Panc1 (cell line): ENCODE measurements at places on chromosomes 4 and X.

GRCh38 chr4:155696226-155696625, 29.6 kb downstream of the GUCY1A1 start:
- no peak for DNase-seq

DNA sequence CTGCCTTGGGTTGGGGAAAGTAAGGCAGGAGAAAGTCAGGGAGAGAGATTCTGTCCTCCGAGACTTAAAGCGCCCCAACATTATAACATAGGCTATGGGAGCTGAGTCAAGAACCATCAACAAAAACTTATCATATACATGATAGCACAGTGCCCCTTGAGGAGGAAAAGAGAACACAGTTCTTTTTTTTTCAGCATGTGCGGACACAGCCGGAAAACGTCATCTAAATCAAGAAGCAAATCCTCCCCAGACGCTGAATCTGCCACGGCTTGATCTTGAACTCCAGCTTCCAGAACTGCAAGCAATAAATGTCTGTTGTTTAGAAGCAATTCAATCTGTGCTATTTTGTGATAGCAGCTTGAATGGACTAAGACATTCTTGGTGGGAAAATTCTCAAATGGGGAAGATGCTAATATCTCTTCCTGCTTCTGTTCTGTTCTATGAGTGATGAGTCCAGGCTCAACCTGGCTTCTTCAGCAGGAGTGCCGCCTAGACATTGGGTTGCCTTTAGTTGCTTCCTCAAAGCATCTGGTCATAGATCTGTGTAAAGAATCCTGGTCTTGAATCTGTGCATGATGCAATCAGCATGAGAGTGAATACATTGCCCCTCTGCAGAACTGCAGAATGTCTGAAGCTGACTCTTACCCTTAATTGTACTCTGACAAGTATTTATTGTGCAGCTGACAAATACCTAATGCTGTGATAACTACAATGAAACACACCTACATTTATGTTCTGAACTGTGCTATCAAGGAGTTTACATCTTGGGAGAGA, 549.8 kb upstream of the PRKX start:
- no peak for DNase-seq

DNA sequence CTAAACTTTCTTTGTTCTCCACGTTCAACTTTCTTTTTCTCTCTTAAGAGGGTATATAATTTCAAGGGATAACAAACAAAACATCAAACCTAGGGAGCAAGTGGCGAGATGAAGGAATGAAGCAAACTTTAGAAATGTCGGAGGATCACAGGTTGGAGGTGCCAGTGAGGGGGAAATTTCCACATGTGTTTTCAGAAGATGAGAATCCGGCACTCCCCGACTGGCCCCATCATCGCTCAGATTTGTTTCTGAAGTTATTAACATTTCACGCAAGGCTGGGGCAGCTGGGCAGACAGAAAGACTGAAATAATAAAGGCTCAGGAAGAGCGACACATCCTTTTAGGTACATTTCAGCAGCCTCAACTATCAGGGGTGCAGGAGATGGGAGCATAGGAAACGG, 134.9 kb downstream of the SMIM20 start:
- DNase-seq = no peak

- DNase-seq = no peak
Measured at GRCh38 chr4:152419809-152420208, 116.1 kb downstream of the FBXW7 start.

- no peak for DNase-seq
Measured at GRCh38 chr4:84547211-84547610, 35.7 kb upstream of the CDS1 start.

GRCh38 chr4:183078634-183079033, 20.4 kb upstream of the WWC2 start:
- DNase-seq = no peak
